ENCODE measurements at places on chromosomes 12 and 14. TPM values are rescaled to one million over a fixed set of nuclear protein-coding genes. Genes with fewer than 3 reads are reported as not detected.
A peak's percentile ranks its signal among the peaks of the same experiment; 100 is the strongest.

GRCh38 chr14:34300882-34301734, 160.9 kb downstream of the SPTSSA start:
- peak; percentile 64 for DNase-seq

- DNase-seq = peak; percentile 37
Measured at GRCh38 chr12:124242529-124243065, 52.3 kb upstream of the RFLNA start.

DNA sequence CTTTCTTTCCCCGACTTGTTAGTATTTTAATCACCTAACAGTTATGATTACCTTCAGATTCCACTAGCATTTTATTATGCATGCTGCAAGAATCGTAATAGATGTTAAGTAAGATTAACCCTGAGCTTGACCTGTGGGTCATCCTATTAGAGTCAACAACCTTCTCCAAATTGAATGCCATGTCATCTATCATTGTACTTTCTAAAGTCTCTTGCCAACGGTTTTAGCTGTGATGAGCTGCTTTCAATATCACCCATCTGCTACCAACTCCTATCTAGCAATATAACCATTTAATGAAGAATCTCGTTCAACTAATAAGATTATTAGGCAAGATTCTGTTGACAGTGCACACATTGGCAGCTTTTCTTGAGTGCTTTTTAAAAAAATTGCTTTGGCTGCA, 33.7 kb downstream of the DACT1 start:
- DNase-seq = no peak

DNA sequence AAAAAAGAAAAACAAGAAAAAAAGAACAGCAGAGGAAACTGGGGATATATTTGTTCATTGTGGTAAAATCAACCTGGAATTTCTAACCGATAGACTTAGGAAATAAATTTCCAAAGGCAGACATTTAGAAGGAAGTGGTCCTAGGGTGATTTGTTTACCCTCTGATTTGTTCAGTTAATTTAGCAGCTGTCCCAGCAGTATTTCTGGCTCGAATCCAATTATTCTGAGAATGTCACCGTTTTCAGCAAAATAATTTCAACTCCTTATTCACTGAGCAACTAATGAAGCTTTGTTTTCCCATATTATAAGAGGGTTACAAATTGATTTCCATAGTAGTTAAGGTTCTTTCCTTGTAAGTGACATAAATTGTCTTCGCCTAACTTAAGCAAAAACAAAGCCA, 285.2 kb upstream of the SYT10 start:
- no peak for DNase-seq

GRCh38 chr12:63292471-63293221, 141.6 kb upstream of the AVPR1A start:
- peak; percentile 57 for DNase-seq

- no peak for DNase-seq
Measured at GRCh38 chr14:67644428-67644827, 24.7 kb downstream of the ARG2 start.

- DNase-seq = no peak
Measured at GRCh38 chr12:16515666-16516065, 90.3 kb downstream of the LMO3 start.

DNA sequence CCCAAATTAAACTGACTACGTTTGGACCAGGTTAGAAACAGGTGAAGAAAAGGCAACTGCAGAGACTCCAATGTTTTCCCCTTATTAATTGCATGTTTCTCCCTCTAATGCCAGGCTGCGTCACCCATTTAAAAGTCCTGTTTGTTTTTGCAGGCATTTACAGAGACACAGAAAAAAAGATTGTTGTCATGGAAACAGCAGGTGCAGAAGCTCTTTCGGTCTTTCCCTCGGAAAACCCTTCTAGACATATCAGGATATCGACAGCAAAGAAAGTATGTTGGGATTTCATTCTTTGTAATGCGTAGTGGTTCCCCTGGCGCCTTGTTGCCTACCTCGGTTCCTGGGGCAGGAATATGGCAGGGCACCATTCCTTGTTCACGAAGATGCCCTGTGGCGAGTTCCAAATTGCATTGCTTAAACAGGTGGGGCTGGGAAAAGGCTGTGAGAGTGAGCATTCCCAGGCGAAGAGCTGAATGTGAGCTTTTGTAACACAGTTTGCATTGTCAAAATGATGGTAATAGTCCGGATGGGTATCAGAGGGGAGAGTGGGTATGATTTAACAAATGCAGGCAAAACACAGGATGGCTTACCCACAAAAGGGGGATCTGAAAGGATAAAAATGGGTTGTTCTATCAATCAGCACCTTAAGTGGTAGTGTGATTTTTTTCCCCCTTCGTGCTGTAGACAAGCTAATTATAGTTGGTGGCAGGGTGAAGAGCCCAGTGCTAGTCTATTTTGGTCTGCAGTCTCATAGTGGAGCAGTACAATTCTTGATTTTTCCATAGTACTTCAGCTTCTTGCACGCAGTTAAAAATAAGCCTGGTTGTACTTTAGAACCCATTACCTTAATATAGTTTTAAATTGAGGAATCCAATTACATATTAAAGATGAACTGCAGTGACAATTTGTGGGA, 132.4 kb downstream of the GCH1 start:
- DNase-seq = no peak

- no peak for DNase-seq
Measured at GRCh38 chr14:71122866-71123565, 215.8 kb downstream of the PCNX1 start.

GRCh38 chr14:96648506-96649326, 146.5 kb downstream of the PAPOLA start:
- no peak for DNase-seq

DPY19L2 gene
- 8.3 TPM for polyA plus RNA-seq

DTD2 gene
- polyA plus RNA-seq = 14.2 TPM

AMHR2 gene
- polyA plus RNA-seq = 0.28 TPM

SP1 gene
- polyA plus RNA-seq = 46.7 TPM

Data from muscle of back (tissue), 13 donors.